NCI-H82 (cell line): ENCODE measurements at places on chromosomes 5 and 9.

GRCh38 chr5:116137544-116138378 lies 52.9 kb downstream of the COMMD10 start:
- peak; percentile 67 for DNase-seq

GRCh38 chr9:27351438-27351837 lies 54.5 kb upstream of the EQTN start:
- no peak for DNase-seq

GRCh38 chr9:69809304-69809863 lies 11.2 kb upstream of the CFAP95 start:
- DNase-seq, result peak; percentile 21

GRCh38 chr9:77883846-77884771 lies 147.5 kb downstream of the GNAQ start:
- peak; percentile 86 for DNase-seq

GRCh38 chr9:134007150-134007549 lies 15.0 kb upstream of the VAV2 start:
- DNase-seq, result peak; percentile 64

- no peak for DNase-seq
These were observed 8.3 kb downstream of the HSD17B3 start for GRCh38 chr9:96293498-96294158.

DNA sequence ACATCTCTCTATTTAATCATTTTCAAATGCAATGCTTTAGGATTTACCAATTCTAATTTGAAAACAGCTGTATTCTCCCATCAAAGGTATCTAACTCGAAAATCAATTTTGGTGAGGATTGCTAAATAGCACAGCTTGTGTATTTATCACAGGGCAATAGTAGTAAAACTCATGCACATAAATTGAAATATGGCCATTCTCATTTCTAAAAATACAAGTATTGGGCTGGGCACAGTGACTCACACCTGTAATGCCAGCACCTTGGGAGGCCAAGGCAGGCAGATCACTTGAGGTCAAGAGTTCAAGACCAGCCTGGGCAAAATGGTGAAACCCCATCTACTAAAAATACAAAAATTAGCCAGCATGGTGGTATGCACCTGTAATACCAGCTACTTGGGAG lies 164.8 kb upstream of the RASA1 start:
- DNase-seq, result no peak

DNA sequence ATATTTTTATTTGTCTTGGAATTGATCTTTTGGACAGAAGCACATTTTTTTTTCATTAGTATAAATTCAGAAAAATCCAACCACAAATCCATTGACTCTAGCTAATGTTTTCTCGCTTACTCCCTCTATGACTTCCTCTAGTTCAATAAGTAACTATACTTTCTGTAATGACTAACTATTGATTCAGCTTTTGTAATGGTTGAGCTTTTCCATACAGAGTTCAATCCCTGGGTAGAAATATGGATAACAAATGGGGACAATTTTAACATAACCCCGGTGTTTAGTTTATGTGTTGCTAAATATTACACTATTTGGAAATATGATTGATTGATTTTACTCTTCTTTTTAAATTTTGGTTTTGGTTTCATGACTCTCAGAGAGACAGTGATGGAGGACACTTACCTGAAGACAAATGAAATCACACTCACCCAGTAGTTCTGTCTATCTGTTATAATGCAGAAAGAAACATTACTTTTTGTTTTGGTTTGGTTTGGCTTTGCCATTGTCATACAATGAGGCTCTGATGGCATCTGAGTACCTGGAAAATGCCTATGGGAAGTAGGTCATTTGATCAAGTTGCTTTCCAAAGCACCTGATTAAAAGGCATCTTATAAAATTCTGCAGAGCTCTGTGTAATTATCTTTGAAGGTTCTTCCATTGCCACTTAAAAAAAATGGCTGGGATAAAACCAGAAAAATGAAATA lies 309.7 kb upstream of the MPDZ start:
- no peak for DNase-seq

DNA sequence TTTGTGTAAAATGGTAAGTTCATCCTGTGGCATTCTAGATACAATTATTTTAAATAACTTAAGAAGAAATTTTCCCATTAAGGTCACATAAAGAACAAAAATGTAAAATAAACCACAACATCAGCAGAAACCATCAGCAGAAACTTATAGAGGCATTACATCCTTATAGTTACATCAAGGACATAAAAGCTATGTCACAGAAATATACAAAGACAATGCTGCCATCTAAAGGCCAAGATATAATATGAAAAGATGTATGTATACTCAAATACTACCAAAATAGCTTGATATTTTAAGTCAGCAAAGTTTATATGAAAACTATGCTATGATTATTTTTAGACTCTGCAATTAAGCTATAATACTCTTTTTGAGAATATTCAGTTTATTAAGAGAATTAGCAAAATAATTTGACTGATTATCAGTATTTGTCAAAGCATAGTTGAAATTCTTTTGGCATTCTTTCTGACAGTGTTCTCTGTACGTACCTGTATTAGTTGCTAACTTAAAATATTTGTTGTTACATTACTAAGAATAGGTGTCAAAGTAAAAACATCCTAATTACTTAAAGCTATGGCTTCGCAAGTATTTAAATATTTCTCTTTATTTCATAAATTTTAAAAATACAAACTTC lies 36.2 kb downstream of the FBXL17 start:
- peak; percentile 64 for DNase-seq

DNA sequence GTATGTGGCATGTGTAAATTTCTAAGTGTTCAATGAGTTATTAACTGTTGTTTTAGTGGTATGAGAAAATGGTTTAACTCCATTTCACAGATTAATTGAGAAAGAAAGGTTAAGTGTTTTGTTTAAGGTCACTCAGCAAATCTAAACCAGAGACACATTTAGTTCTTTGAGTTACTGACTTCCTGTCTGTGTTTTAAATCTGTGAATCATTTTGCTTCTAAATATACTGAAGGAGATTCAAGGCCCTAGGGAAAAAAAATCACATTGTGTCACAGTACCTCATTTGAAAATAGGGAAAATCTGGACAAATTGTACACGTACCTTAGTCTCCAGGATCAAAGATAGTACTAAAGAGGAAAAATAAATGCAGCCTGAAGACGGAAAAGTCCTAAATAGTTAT lies 368.2 kb downstream of the TMEM161B start:
- DNase-seq, result no peak

- no peak for DNase-seq
These were observed 154.0 kb downstream of the SLC12A2 start for GRCh38 chr5:128237546-128237945.

DNA sequence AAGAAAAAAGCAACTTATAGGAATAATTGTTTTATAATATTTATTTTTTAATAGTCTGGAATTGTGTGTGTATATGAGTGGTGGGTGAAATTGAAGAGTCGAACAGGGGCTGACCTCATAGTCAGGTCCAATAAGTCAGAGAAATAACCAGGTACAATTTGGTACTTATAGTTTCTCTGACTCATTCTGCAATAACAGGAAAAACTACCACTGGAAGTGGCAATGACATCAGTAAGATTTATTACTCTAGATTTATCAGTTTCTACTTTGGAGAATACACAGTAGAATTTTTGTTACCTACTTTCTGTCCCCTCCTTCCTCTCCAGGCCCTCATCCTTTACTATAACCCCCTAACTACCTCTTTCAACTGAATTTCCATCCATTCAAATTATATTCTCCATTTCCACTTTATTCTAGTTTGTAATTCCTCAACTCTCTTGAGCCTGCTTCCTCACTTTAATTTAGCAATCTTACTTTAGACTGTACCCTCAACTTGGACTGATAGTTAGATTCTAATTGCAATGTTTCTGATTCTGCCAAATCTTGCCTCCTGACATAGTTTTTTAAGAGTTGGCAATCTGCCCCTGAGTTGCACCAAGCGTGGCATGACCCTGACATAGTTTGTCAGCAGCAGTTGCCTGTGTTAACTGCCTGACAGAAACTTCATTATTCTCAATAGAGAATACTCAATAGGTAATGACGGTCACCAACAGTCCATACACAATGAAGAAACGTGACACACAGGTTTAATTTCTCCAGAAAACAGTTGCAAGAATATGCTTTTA lies 475.3 kb upstream of the RIOK2 start:
- no peak for DNase-seq

DNA sequence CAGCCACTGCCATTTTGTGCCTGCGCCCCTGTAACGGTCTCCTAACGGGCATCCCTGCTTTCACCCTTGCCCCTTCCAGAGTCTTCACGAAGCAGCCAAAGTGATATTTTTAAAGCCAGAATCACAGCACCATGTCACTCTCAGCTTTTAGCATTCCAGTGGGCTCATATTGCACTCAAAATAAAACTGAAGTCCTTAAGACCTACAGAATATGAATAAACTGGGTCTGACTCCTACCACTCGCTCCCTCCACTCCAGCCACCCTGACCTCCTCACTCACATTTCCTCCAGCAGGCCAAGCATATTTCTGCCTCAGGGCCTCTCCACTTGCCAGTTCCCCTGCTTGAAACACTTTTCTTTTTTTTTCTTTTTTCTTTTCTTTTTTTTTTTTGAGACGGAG lies 2.4 kb upstream of the PDLIM7 start:
- no peak for DNase-seq

- DNase-seq, result peak; percentile 20
These were observed 218.4 kb downstream of the ANXA1 start for GRCh38 chr9:73370053-73370452.

- DNase-seq, result no peak
These were observed 2.6 kb upstream of the SLC6A3 start for GRCh38 chr5:1447671-1448361.

DNA sequence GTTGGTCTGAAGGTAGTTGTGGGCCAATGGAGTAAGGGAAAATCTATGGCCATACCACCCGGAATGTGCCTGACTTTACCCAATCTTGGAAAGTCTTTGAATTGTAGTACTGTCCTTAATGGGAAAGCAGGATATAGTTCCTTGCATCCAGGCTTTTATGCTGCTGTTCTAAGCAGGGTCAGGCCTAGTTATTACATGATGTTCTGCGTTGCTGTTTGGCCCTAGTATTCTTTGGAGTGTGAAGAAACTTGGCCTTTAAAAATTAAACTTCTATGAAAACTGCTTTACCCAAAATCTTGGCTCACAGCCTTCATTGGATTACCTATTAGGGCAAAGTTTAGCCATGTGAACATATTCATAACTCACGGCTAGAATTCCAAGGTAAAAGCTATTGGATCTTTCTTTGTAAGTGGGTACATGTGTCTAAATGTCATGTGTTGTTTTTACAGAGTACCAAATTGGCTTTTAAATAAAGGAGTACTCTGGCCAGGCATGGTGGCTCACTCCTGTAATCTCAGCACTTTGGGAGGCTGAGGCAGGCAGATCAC lies 211.1 kb downstream of the DTWD2 start:
- DNase-seq, result no peak

GRCh38 chr5:77627869-77628674 lies 10.4 kb downstream of the OTP start:
- no peak for DNase-seq

- no peak for DNase-seq
These were observed 292.2 kb downstream of the ARHGAP26 start for GRCh38 chr5:143062379-143062778.
